Central memory CD8-positive, alpha-beta T cell (primary cell): ENCODE measurements at places on chromosomes 6 and 20.

DNA sequence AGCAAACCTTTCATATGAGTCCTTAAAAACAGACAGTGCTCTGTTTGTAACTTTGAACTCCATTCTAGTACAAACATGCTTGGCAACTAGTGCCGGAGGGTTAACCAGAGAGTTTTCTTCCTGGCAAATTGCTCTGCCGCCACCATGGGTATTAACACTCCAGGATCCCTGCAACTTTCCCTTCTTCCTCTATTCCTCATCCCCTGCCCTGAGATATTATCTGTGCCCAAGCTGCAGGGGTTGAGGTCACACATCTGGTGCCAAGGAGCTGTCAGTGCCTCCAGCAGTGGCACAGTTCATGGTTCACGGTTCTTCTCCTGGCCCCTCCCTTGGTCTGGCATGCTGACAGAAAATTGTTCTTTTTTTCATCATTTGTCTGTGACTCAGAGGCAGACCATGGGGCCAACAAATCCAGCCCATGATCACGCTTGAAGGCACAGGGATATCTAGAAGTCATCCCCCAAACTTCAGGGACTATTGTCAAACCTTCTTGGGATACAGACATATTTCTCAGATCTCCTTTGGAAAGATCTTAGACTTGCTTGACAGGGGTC, 77.5 kb downstream of the ATXN1 start:
- DNase-seq: no peak

- DNase-seq: no peak
Observed at GRCh38 chr6:139981768-139982181, 607.3 kb upstream of the CITED2 start.

- no peak for DNase-seq
Observed at GRCh38 chr6:39530201-39530759, 194.9 kb downstream of the KIF6 start.

GRCh38 chr6:129508477-129509145, 201.4 kb downstream of the ARHGAP18 start:
- DNase-seq: no peak

GRCh38 chr20:25083141-25083772, 1.3 kb upstream of the VSX1 start:
- no peak for DNase-seq

DNA sequence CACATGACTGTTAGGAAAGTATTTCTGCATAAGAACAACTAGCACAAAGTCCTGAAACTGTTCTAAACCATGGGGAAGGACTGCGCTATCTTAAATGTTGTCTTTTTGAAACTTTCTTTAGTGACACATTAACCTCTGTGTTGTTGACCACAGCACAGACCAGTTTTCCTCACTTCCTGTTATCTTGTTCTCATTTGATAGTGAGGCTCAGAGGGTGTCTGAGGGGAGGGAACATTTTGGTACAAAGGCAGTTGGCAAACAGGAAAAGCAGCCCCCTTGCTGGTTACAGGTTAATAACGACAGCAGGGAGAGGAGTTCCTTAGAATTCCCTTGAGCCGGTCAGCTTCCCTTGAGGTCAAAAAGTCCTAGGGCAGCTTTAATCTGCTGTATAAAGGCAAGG, 143.5 kb upstream of the BMP2 start:
- no peak for DNase-seq

- DNase-seq: no peak
Observed at GRCh38 chr6:163637524-163637923, 223.0 kb downstream of the QKI start.

- no peak for DNase-seq
Observed at GRCh38 chr6:5782783-5783547, 223.8 kb downstream of the NRN1 start.

- DNase-seq: no peak
Observed at GRCh38 chr6:84329077-84329476, 101.6 kb upstream of the CEP162 start.

DNA sequence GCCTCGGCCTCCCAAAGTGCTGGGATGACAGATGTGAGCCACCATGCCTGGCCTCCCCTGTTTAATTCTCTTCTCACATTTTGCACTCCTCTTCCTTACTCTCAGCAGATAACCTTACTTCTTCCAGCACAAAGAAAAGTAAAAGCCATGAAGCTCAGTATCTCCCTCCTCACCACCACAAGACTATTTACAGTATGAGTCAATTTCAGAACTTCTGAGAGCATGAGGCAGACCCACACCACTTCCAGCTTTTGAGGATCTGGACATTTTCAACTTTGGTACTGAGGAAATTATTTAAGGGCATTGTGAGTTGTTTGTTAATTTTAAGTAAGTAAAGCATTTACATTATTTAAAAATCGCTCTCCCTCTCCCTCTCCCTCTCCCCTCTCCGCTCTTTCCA, 8.0 kb upstream of the SNX3 start:
- DNase-seq: no peak

- DNase-seq: no peak
Observed at GRCh38 chr6:37072526-37072925, 67.1 kb downstream of the FGD2 start.

DNA sequence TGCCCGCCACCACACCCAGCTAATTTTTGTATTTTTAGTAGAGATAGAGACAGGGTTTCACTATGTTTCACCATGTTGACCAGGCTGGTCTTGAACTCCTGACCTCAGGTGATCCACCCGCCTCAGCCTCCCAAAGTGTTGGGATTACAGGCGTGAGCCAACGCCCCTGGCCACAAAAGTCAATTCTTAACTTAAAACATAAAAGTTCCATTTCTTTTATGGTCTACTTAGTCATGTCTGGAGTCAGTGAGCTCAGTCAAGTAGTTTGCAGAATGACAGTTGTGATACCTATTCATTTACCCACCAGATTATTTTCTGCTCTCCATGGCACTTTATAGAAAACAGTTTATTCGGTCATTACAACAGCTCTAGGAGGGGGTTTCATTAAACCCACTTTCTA, 103.1 kb upstream of the ESR1 start:
- DNase-seq: no peak

DNA sequence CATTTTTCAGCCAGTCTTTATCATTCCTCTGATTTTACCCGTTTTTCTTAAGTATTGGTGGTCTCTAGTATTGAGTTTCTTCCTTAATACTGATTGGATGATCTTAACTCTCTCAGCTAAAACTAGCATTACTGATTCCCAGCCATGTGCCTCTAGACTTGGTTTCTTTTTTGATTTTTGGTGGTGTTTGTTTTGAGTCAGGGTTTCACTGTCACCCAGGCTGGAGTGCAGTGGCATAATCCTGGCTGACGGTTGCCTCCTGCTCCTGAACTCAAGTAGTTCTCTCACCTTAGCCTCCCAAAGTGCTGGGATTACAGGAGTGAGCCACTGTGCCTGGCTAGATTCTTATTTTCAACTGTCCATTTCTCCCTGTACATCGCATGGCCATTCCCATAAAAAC, 24.9 kb downstream of the DPPA5 start:
- no peak for DNase-seq

GRCh38 chr6:170091000-170091638, 199.8 kb downstream of the DLL1 start:
- no peak for DNase-seq

GRCh38 chr20:57287007-57287880, 20.8 kb upstream of the BMP7 start:
- no peak for DNase-seq

DNA sequence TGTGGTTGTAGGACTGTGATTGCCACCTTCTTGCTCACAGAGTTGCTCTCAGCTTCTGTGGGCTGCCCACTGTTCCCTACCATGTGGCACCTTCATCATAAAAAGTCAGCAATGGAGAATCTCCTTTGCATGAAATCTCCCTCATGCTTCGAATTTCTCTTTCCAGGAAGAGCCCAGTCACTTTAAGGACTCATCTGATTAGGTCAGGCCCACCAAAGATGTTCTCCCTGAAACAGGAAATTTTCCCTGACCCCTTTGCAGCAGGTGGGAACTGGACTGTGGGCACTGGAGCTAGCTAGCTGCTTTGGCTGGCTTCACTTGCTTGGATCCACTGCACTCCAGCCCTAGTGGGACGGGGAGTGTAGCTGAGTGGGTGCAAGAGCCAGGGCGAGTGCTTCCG, 47.7 kb upstream of the FAM184A start:
- DNase-seq: no peak

DNA sequence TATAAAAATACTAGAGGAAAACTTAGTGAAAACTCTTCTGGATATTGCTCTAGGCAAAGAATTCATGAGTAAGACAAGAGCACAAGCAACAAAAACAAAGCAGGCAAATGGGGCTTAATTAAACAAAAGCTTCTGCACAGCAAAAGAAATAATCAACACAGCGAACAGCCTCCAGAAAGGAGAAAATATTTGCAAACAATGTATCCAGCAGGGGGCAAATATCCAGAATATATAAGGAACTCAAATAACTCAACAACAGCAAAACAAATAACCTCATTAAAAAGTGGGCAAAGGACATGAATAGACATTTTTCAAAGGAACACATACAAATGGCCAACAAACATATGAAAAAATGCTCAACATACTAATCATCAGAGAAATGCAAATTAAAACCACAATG, 17.1 kb upstream of the HECA start:
- DNase-seq: no peak

GRCh38 chr6:36873115-36873514, 1.5 kb downstream of the PPIL1 start:
- no peak for DNase-seq

DNA sequence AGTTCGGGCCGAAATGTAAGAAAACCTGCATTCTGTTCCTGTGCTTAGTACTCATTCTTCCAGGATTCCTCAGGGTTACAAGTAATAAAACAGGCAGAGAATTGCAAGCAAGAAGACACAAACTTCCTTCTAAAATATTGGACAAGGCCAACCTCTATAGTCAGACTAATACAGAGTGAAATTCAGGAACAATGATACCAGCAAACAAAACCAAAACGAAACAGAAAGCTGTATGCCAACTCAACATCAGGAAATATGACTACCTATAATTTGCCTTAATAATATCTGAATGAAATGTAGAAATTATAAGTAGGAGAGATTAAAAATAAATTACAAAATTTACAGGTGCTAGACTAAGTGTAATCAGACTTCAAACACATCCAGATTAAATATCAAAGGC, 238.8 kb downstream of the HIVEP2 start:
- no peak for DNase-seq

DNA sequence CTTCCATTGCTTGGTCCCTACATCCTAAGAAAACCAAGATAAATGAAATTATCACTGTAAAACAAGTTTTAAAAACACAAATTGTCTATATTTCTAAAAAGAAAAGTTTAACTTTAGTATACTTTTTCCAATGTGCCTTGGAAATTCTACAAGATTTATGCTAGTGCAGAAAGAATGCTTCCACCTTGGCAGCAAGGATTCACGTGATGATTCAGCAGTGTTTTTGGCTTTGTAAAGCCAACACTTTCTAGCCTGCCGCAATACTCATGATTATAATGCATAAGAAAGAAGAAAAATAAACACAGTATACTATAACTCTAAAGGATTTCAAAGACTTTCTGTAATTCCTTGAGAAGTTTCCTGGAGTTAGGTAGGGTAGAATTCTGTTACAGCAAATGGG, 442.7 kb downstream of the TENT5A start:
- no peak for DNase-seq

DNA sequence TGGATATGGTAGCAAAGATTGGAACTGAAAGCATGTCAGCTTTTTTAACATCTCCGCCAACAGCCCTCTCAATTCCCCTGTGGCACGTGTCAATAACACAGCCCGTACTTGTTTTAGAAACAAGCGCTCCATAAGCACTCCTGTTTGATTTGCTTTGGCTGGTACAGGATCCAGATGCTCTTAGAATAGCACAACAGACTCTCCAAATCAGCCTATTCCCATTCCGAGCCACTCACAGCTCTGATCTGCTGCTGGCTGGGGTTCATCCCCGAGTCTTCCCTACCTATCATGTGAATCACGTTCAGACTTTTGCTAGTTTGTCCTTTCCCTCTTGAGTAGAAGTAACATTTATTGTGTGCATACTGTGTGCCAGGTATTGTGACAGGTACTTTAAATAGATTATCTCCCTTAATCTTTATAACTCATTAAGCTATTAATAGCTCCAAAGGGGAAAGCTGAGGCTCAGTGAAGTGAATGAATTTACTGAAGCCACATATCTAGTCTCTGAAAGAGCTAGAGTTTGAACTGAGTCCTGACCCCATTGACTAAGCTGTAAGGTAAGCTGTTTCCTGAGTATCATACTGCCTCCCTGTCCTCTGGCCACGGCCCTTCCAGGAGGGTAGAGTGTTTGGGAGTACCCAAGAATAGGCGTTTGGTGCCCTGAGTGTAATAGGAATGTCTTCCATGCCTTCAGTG, 46.7 kb downstream of the RALY start:
- no peak for DNase-seq

- DNase-seq: no peak
Observed at GRCh38 chr6:13299918-13300317, 28.4 kb downstream of the TBC1D7 start.

DNA sequence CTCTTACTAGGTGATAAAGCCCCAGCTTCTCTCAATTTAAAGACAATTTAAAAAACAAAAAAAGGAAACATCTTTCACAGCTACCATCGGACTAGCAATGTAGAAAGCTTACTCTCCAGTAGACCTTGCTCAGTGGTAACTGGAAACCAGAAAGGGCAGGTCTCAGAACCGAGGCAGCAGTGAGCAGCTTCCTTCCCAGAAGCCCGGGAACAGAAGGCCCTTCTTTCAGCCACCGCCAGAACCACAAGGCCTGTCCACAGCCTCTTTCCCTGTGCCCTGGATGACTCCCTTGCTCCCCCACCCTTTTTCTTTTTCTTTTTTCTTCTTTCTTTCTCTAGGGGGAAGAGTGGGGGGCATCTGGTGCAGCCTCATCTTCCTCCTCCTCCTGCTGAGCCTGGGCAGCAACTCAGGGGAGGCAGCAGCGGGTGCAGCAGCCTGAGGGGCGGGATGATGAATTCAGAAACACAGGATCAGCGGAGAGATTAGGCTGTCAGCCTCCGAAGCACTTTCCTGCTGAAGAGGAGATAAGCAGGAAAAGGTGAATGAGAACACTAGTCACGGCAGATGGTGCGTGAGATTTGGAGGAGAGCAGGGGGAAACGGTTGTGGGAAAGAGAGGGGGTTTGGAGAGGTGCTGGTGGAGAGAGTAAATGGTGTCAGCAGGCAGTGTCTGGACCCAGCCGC, 158.5 kb downstream of the ID4 start:
- no peak for DNase-seq

- DNase-seq: no peak
Observed at GRCh38 chr6:168095171-168095691, 16.2 kb upstream of the FRMD1 start.

DNA sequence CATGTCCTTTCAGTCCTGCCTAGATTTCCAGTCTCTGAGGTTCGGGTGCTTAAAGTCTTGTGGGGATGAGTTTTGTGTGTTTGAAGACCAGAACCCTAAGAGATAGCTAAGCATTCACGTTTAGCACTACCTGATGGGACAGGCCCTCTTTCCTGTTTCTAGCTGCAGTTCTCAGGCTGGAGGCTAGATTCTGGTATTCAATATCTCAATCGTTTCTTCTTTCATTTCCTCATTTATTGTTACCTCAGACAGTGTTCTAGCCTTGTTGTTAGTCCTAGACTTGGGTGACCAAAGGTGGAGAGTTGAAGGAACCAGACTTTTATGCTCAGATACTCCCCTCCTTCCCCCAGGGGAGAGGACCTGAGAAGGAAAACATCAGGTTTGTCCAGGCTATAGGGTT, 16.8 kb downstream of the CEP250 start:
- DNase-seq: no peak

GRCh38 chr6:121521164-121521555, 85.7 kb downstream of the GJA1 start:
- DNase-seq: no peak
